ENCODE measurements at places on chromosomes 12 and 14. TPM values are rescaled to one million over a fixed set of nuclear protein-coding genes. Genes with fewer than 3 reads are reported as not detected.
A peak's percentile ranks its signal among the peaks of the same experiment; 100 is the strongest.

GRCh38 chr12:117524806-117525205, 163.4 kb upstream of the NOS1 start:
- DNase-seq, result no peak

FAM181A gene
- not detected for total RNA-seq

EEA1 gene
- total RNA-seq, result 21.5 TPM

DNA sequence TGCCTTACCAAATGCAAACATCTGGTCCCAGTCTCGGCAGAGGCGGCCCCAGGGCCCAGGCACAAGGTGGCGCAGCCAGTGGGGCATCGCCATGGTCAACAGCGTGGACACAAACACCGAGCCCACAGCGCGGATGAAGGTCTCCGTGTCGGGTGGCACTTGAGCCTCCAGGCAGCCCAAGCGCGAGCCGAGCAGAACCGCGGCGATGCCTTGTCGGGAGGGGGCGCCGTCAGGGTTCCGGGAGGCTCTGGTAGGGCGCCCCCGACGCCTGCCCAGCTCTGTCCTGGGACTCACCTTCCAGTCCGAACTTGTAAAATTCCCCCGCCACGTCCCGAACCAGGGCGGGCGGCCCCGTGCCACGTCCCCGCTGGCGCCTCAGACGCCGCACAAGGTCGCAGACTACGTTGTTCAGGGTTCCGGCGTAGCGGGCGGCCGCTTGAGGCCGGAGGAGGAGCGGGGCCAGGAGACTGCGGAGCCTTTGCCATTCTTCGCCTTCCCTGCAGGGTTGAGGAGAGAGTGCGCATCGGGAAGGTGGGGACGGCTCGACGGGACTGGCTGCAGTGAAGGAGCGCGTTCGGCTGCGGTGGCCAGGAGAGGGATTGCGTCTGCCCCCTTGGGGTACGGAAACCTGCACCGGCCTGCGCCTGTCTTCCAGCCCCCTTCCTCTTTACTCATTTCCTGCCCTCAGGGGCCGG, 1.7 kb downstream of the CYP27B1 start:
- peak; percentile 32 for DNase-seq

DNA sequence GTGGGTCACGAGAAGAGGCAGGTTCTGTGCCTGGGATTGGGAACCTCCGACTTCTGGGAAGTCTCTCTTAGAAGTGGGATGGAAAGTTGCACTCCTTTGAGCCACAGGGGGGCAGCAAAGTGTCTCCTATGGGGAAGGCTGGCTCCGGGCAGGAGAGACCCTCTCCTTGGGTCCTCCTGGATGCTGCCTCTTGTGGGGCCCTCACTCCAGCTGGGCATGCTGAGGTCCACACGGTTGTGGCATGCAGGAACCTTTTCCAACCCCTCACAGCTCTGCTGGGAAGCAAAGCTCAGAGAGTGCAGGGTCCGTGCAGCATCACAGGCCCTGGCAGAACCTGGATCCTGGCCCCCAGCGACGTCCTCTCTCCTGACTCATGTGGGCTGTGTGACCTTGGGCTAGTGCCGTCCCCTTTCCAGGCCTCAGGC, 17.4 kb downstream of the SDSL start:
- no peak for DNase-seq

DNA sequence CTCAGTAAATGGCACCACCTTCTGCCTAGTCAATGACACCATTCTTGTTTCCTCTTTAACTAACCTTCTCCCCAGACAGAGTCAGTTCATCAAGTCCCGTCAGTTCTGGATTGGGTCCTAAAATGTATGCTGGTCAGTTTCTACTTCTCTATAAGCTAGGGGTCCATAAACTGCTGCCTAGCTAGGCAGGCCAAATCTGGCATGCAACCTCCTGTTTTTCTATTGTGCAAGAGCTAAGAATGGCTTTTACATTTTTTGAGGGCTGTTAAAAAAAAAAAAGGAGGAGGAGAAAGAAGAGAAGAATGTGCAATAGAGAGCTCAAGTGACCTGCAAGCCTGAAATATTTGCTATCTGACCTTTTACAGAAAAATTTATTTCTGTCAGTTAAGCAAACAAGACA, 6.4 kb upstream of the TMED10 start:
- no peak for DNase-seq

DNA sequence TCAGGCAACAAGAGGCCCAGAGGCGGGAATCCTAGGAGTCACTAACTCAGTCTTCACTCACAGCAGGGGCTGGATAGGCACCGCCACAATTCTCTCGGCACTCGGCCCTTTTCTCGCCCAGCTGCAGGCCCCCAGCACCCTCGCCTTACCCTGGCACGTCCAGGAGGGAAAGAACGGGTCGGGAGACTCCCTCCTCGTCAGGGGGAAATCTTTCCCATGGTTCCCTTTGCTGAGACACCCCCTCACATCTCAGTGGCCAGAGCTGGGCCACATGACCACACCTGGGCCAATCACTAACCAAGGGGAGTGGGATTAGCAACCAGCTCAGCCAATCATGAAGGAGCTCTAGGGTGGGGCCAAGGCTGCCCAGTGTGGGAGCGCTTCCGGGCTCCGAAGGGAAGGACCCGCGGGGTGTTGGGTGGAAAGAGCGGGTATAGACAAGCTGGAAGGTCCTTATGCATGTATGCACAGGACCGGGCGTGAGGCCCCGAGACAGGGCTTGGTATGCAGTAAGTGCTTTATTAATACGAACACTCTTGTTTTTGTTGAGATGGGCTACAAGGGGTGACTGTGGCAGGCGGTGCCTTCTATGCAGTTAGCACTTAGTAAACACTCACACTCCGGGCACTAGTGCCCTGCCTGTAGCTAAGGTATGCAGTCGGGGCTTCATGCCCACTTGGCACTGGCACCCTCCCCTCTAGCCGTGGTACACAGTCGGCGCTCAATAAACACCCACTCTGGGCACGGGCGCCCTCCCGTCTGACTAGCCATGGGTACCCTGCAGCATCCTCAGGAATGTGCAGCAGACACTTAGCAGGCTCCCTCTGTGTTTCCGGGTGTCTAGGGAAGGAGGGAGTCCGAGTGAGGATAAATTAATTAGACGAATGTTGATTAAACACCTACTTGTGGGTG, 40.3 kb downstream of the ADGRD1 start:
- no peak for DNase-seq

GRCh38 chr14:61568572-61569011, 126.7 kb upstream of the HIF1A start:
- peak; percentile 79 for DNase-seq

TMEM132C gene
- not detected for total RNA-seq

KRT77 gene
- not detected for total RNA-seq

DNA sequence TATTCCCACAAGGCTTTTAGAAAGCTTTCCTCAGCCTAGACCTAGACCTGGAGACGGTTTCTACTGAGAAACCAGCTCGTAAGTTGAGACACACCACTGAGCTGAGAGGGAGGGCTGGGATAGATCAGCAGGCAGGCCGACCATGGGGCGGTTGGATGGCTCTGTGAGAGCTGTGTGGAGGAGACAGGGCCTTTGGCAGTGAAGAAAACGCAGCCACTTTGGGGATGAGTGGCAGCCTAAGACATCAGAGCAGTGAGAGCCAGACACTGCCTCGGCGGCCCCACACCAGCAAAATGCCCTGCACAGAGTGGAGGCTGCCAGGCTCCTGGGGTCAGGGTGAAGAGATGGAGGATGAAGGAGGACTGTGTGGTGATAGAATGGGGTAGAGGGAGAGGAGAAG, 46.0 kb downstream of the CACNA2D4 start:
- DNase-seq, result no peak

DNA sequence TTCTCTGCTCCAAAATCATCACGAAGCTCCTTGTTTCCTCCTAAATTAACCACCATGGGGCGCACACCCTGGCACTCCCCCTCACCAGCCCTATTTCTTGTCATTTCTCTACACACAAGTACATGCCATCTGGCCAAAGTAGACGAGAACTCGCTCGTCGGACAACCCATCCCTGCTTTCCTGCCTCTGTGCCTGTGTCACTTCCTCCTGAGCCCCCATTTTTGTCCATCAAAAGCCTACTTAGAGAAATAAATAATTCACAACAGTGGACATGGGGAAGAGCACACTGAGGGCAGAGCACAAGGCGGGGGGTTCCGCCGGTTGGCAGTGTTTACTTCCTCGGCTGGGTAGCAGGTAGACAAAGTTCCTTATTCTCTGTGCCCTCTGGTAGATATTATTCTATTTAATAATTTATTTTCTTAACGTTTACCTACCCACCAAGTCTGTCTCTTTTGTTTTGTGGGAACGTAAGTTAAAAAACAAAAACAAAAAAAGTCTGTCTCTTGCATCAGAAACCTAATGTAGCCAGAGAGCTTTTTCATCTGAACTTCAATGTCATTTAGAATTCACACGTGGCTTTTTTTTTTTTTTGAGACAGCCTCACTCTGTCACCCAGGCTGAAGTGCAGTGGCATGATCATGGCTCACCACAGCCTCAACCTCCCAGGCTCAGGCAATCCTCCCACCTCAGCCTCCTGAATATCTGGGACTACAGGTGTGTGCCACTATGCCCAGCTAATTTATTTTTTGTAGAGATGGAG, 6.0 kb downstream of the VPS37B start:
- DNase-seq, result no peak

- no peak for DNase-seq
Measured at GRCh38 chr12:94205822-94206221, 57.4 kb downstream of the PLXNC1 start.

GRCh38 chr14:69152902-69153151, at the start of gene DCAF5:
Gene DCAF5, minus strand, starts transcription at chr14:69153119. Its CDS starts 141 bp downstream, at chr14:69152978.
- no peak for DNase-seq

- no peak for DNase-seq
Measured at GRCh38 chr14:95504135-95505029, 12.1 kb downstream of the SYNE3 start.

GRCh38 chr12:70721656-70722357, 84.6 kb upstream of the PTPRB start:
- DNase-seq, result no peak

GRCh38 chr12:105231396-105231795, 4.6 kb downstream of the APPL2 start:
- no peak for DNase-seq

PMEL gene
- total RNA-seq, result 0.28 TPM

- no peak for DNase-seq
Measured at GRCh38 chr14:85223667-85224066, 306.3 kb upstream of the FLRT2 start.

All from CD8-positive, alpha-beta memory T cell (primary cell).